ENCODE measurements at places on chromosomes 1 and 21.

GRCh38 chr21:32096411-32096810, 182.4 kb downstream of the MIS18A start:
- DNase-seq = peak; percentile 64

- no peak for DNase-seq
These were observed 22.6 kb downstream of the ATP8B2 start for GRCh38 chr1:154347961-154348360.

GRCh38 chr1:221837896-221838295, 96.0 kb upstream of the DUSP10 start:
- DNase-seq = no peak

DNA sequence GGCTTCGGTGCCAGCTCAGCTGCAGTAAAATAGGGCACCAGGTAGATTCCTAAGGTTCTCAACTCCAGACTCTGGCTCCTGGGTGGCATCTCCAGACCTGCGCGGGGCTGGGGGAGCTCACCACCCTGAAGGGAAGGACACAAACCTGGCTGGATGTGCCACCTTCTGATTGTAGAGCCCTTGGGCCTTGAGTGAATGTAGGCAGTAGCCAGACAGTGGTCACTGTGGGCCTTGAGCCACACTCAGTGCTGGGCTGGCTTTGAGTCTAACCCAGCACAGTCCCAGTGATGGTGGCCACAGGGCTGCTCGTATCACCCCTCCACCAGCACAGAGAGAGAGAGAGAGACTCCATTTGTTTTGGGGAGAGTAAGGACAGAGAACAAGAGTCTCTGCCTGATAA, 38.0 kb upstream of the SH3GLB1 start:
- no peak for DNase-seq
